HFFc6 (cell line): ENCODE measurements at places on chromosomes 5 and 9.
A peak's percentile ranks its signal among the peaks of the same experiment; 100 is the strongest.

DNA sequence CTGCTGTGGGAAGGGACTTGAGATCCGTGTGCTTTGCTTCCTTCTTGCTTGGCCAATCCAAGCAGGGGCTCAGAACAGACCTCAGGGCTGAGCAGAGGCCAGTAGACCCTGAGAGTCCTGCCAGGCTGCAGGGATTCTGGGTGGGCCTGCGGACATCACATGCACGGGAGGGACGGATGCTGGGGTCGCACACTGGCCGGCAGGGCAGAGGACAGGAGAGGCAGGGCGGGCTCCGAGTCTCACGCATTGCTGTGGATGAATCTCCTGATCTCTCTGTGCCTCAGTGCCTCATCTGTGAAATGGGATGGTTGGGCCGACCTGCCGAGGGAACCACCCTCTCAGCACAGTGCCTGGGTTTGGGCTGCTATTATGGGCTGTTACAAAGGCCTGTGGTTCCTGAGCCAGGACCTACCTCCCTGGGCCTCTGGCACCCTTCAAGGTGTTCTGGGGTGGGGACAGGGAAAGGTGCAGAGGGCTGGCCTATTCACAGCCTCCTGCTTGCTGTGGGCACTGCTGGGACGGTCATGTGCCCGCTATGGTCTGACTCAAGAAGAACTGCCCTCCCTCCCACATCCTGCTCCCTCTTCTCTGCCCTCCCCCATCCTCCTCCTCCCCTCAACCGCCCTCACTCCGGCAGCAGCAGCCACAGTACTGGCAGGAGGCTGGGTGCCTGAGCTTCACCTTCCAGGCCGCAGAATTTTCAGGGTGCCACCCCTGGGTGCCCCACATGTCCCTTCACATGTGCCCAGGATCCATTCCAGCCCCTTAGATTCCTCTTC lies 43.3 kb downstream of the NCS1 start:
- no peak for DNase-seq

GRCh38 chr9:83313781-83314180 lies 224.4 kb downstream of the FRMD3 start:
- no peak for DNase-seq

- no peak for DNase-seq
Observed at GRCh38 chr9:133932633-133933032, 59.5 kb downstream of the VAV2 start.

- peak; percentile 41 for DNase-seq
Observed at GRCh38 chr9:37902796-37903646, 906 bp downstream of the SLC25A51 start.

GRCh38 chr9:116549061-116549664 lies 137.9 kb upstream of the TRIM32 start:
- peak; percentile 93 for DNase-seq

DNA sequence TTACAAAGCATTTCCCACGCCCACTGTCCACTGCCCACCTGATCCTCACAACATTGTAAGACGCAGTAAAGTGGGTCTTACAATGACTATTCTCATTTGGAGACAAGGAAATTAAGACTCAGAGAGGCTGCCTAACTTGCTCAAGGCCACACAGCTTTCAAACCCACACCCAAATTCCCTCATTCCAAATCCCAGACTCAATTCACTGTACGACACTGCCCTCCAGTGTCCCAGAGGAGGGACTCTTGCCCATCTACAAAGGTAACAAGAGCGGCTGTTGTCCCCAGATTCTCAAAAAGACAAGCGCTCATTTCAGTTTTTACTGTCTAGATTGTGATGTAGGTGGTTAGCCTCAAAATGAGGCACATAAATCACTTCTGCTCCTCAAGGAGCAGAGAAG lies 184.6 kb downstream of the ACTL7B start:
- no peak for DNase-seq
